ENCODE measurements at places on chromosomes 3 and 15.

DNA sequence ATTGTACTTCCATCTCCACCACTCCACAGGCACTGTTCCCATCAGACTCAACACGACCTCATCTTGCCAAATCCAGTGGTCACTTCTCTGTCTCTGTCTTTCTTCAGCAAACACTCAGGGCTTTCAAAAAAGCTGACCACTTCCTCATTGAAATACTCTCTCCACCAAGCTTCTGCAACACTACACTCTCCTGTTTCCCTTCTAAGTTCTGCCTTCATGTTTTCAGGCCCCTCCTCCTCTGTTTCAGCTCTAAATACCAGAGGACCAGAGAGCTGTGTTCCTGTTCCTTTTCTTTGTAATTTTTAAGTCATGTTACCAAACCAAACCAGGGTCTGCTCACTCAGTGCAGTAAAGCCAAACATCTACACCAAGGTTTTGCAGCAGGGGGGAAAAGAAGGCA is 33.8 kb upstream of the ACP3 start:
- DNase-seq = no peak

GRCh38 chr3:56673781-56674457 is 9.1 kb downstream of the TASOR start:
- no peak for DNase-seq

GRCh38 chr3:46609944-46610722 is 2.2 kb upstream of the FAM240A start:
- DNase-seq = no peak

GRCh38 chr3:57053122-57053521 is 7.3 kb upstream of the SPATA12 start:
- DNase-seq = no peak

GRCh38 chr3:158976966-158977365 is 175.1 kb downstream of the MFSD1 start:
- DNase-seq = no peak

- DNase-seq = no peak
These were observed 13.7 kb upstream of the DPH6 start for GRCh38 chr15:35559683-35560082.

- no peak for DNase-seq
These were observed 6.3 kb downstream of the MTMR10 start for GRCh38 chr15:30985081-30985531.

DNA sequence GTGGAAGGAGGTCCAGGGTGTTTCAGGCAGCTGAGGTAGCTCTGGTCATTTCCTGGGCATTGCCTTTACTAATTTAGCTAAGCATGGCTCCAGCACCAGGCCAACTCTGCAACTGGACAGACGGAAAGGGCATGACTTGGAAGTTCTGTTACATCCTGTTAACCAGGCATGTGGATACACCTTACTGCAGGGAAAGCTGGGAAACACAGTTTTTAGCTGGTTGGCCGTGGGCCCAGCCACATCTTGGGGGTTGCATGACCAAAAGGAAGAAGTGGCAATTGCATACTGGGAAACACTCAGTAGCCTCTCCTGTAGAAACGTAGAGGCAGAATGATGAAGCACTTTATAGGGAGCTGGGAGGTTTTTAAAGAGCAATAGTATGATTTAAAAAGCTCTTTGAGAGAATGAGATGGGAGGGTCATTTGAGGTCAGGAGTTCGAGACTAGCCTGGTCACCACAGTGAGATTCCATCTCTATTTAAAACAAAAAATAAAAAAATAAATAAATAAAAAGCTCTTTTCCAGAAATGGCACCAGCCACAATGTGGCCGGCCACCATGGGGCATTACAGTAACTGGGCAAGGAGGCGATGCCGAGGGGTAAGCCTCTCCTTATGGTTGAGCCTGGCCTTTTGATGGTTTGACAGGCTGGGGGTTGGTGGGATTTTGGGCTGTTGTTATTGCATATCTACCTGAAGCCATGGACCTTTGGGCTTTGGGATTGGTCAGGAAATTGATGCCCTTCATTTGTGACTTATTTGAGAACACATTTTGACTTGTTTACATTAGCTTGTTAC is 28.6 kb downstream of the TRAK1 start:
- no peak for DNase-seq

GRCh38 chr3:143081844-143082778 is 37.5 kb upstream of the CHST2 start:
- DNase-seq = no peak

GRCh38 chr3:36993326-36994283 is at the start of gene MLH1:
Gene MLH1, plus strand, starts transcription at chr3:36993518. Its CDS starts 30 bp downstream, at chr3:36993548.
- peak; percentile 97 for DNase-seq

DNA sequence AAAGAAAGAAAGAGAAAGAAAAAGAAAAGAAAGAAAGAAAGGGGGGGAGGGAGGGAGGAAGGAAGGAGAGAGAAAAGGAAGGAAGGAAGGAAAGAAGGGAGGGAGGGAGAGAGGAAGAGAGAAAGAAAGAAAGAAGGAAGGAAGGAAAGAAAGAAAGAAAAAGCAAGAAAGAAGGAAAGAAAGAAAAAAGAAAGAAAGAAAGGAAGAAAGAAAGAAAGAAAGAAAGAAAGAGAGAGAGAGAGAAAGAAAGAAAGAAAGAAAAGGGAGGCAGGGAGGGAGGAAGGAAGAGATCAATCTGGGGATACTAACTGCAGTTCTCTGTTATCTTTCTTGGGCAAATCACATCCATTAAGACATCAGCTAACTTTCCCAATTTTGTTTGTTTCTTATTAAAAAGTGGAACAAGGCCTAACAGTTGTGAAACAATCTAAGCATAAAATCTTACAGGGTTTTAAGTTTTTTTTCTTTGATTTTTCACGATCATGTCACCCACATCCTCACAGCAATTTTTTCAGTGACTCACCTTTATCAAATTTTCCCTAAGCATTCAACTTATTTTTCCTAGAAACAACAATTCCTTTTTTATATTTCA is 36.8 kb downstream of the TBC1D2B start:
- no peak for DNase-seq

- no peak for DNase-seq
These were observed 47.3 kb upstream of the PHLDB2 start for GRCh38 chr3:111811811-111812210.

- no peak for DNase-seq
These were observed 433.6 kb upstream of the DPH6 start for GRCh38 chr15:35979608-35980007.

DNA sequence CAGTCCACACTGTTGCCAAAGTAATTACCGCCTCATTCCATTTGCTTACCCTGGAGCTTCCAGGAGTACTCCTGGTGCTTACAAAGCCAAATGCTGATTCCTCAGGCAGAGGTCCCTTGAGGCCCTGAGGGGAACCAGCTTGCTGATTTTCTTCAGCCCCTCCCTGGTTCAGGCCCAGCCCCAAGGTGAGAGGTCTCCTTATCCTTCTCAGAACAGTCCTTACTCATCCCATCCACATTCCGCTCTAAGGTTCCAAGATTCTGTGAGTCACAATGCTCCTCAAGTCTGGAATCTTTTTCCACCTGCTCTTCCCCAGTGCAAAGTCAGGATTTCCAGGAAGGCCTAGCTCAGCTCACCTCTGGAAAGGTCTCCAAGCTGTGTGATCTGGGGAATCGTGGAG is 1.8 kb upstream of the ATP10A start:
- DNase-seq = no peak

DNA sequence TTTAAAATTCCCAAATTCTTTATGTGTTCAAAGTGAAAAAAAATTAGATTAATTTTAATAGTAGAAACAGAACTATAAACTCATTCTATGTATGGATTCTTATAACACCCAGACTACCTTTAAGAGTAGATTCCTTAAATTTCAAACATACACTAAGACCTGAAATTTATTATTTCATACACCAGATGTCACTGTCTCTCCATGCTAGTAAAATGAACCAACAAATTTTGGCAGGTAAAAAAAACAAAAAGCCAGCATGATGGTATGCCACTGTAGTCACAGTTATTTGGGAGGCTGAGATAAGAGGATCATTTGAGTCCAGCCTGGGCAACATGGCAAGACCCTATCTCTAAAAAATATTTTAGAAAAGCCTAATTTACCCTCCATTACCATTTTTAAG is 461.3 kb upstream of the NAALADL2 start:
- no peak for DNase-seq

- no peak for DNase-seq
These were observed 55.7 kb downstream of the CACNA1D start for GRCh38 chr3:53550005-53550620.

Measured in stimulated activated CD8-positive, alpha-beta memory T cell treated with anti-CD3 and anti-CD28 coated beads, Interleukin-2, amount 100 ng/mL, for 1 hour (primary cell).